ENCODE measurements at places on chromosomes 5 and 9. TPM values are rescaled to one million over a fixed set of nuclear protein-coding genes. Genes with fewer than 3 reads are reported as not detected.

Gene PCDHGA4
- 7.3 TPM for total RNA-seq

Gene TMEM8B
- total RNA-seq, result 17.5 TPM

Gene CDO1
- 6.8 TPM for total RNA-seq

Gene KCNV2
- not detected for total RNA-seq

Gene UCK1
- total RNA-seq, result 23.0 TPM

Data from left ventricle myocardium inferior (tissue), 1 donor.